Endothelial cell of umbilical vein (primary cell): ENCODE measurements at places on chromosomes 13 and 19. TPM values are rescaled to one million over a fixed set of nuclear protein-coding genes. Genes with fewer than 3 reads are reported as not detected.

- DNase-seq = no peak
- no peak overlapping the region for H3K4me3 ChIP-seq
These were observed 394.3 kb downstream of the PCDH17 start for GRCh38 chr13:58025821-58026220.

PRTN3 gene
- total RNA-seq = not detected in 2 replicates

GRCh38 chr13:50908371-50908770 is 1.2 kb upstream of the RNASEH2B start:
- DNase-seq = no peak
- H3K4me3 ChIP-seq = no peak overlapping the region
- no peaks in the 10 kb centered on the region for H3K27me3 ChIP-seq
- H3K27ac ChIP-seq = no peak overlapping the region
- peaks cover 20% of the 10 kb centered on the region for H3K4me1 ChIP-seq
- no peaks in the 10 kb centered on the region for H3K36me3 ChIP-seq

DNA sequence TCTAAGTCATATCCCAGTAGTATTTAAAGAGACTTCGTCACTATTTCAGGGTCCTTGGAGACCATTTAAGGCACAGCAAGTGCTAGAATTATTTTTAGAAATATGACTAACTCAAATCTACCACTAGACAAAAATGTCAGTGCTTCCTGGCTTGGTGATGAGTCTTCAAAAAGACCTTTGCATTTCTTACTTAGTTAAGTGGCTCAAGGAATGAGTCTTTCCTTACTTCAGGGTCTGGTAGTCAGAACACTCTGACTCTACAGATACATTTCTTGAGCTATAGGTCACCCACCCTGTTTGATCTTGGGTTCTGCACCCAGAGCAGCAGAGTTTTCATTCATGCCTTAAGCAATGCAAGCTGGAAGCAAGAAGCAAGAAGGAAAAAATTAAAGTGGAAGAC is 191.0 kb upstream of the HTR2A start:
- H3K4me1 ChIP-seq = no peaks in the 10 kb centered on the region
- no peak overlapping the region for H3K27ac ChIP-seq
- H3K36me3 ChIP-seq = no peaks in the 10 kb centered on the region
- no peaks in the 10 kb centered on the region for H3K27me3 ChIP-seq
- H3K4me3 ChIP-seq = no peak overlapping the region

- H3K4me1 ChIP-seq = no peaks in the 10 kb centered on the region
- no peak overlapping the region for H3K27ac ChIP-seq
- H3K4me3 ChIP-seq = no peak overlapping the region
- H3K36me3 ChIP-seq = no peaks in the 10 kb centered on the region
These were observed 35.4 kb downstream of the ZNF557 start for GRCh38 chr19:7104747-7105447.

DNA sequence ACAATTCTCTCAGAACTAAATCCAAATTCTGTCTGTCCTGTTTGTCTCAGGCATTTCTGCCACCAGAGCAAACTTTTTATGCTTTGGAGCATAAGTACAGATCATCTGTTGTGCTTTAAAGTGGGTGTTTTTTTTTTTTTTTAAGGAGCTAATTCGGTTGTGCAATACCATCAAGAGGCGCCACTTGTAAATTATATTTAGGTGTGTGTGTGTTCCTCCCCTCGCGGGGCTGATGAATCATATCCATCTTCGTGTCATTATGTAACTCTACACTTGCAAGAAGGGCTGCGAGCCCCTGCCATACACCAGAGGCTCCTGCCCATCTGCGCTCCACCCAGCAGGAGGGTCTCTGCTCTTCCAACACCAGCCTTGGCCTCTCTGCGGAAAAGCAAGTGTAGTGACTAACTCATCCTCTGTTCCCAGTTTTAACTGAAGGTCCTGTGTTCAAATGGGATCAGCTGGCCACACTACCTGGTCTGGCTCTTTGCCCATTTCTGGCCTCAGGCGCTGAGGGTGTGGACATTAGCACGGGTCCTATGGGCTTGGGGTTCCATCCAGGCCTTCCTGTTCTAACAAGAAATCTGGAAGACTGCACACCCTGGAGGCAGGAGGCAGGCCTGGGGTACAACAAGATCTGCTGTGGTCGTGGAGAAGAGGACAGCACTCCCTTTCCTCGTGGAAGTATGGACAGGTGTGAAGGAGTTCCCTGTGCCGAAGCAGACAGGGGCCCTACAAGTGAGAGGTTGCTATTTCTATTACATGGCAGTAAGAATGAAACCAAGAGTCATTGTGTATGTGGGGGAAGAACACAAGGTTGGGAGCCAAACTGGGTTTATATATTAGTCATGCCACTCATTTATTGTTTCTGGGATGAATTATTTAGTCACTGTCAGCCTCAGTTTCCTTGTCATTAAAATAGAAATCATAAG is 96.1 kb upstream of the MBNL2 start:
- H3K36me3 ChIP-seq = no peaks in the 10 kb centered on the region
- H3K27me3 ChIP-seq = peaks cover under 1% of the 10 kb centered on the region
- H3K4me1 ChIP-seq = peaks cover 18% of the 10 kb centered on the region
- DNase-seq = no peak
- H3K4me3 ChIP-seq = no peak overlapping the region

SIGLEC5 gene
- total RNA-seq = not detected in 2 replicates

GRCh38 chr13:99662678-99663077 is 161.4 kb downstream of the TM9SF2 start:
- no peak for DNase-seq
- H3K4me1 ChIP-seq = peaks cover 13% of the 10 kb centered on the region

DNA sequence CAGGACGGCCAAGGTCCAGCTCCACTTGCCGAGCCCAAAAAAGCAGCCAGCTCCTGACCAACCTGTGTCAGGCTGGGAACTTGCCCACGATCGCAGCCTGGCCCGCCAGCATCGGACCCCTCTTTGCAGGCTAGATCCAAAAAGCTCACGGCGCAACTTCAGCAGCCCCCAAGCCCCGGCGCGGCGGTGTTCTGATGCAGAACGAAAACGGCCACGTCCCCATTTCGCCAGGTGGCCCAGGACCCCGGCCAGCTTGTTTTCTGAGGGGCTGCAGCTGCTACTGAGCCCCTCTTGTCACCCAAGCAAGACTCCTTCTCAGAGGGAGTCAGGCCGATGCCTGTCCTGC is 1.3 kb downstream of the TMEM259 start:
- peak overlapping the region; percentile 88 for H3K4me3 ChIP-seq
- no peak overlapping the region for H3K27ac ChIP-seq
- H3K27me3 ChIP-seq = no peaks in the 10 kb centered on the region
- peaks cover 40% of the 10 kb centered on the region for H3K4me1 ChIP-seq
- peaks cover 3% of the 10 kb centered on the region for H3K36me3 ChIP-seq

GRCh38 chr19:30593356-30593755 is 221.2 kb downstream of the ZNF536 start:
- no peaks in the 10 kb centered on the region for H3K4me1 ChIP-seq
- H3K4me3 ChIP-seq = no peak overlapping the region
- DNase-seq = no peak
- no peaks in the 10 kb centered on the region for H3K27me3 ChIP-seq
- no peaks in the 10 kb centered on the region for H3K36me3 ChIP-seq
- H3K27ac ChIP-seq = no peak overlapping the region

DNA sequence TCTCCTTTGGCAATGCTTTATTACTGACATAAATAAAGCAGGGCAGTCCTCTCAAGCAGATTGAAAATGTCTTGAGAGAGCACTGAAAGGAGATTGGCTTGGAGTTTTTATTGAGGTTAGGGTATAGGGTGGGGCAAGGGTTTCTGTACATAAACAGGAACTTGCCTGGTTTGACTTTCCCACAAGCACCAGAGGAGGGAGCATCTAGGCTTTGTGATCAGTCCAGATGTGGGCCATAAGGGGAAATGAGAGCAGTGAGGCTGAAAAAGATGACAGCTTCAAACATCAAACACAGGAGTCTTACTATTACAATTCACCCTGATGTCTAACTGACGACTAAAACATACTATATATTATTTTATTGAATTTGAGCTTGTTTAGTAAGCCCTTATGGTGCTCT is 260.9 kb downstream of the MTUS2 start:
- no peaks in the 10 kb centered on the region for H3K4me1 ChIP-seq
- H3K4me3 ChIP-seq = no peak overlapping the region
- H3K36me3 ChIP-seq = no peaks in the 10 kb centered on the region
- no peaks in the 10 kb centered on the region for H3K27me3 ChIP-seq

AMH gene
- 7.5 and 9.6 TPM in 2 replicates for total RNA-seq

- H3K4me3 ChIP-seq = no peak overlapping the region
- H3K4me1 ChIP-seq = no peaks in the 10 kb centered on the region
- H3K27me3 ChIP-seq = no peaks in the 10 kb centered on the region
- H3K27ac ChIP-seq = no peak overlapping the region
These were observed 161.2 kb downstream of the IRS2 start for GRCh38 chr13:109625156-109625555.
